B cell (primary cell): ENCODE measurements at places on chromosomes 11 and 22. TPM values are rescaled to one million over a fixed set of nuclear protein-coding genes. Genes with fewer than 3 reads are reported as not detected.

DNA sequence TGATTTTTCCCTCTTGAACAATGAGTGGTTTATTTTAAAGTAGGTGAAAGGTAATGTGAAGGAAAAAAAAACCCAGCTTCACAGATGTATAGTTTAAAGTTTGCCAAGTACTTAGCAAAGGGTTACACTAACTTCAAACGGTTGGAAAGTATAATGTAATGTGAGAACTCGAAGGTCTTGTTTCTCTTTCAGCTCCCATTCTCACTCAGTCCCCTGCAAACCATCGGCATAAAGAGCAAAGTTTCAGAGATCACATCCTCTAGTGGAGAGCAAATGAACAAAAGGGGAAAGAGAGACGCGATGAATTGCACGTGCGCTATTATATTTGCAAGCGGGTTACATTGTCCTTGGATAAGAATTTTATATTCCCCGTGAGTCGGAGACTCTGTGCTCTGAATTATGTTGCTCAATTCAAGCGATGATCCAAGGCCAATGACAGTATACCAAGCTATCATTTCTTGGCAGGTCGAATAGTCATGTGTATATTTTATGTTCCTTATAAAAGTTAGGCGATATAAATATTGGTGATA is 37.6 kb upstream of the BIRC3 start:
- DNase-seq, result no peak

DNA sequence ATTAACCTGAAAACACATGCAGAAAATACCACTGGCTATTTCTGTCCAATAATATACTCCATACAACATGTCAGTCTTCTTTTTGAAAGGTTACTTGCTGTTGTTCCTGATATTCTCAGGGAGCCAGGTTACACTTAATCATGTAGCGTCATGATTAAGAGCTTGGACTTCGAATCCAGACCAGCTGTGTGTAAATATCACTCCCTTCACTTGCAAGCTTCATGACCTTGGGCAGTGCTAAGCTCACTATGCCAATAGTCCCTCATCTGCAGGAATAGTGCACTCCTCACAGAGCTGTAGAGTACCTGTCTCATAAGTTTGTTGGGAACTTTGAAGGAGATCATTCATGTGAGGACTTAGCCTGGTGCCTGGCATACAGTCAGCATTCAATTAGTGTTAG is 1.9 kb downstream of the HTR3B start:
- no peak for DNase-seq

- DNase-seq, result no peak
These were observed 618.7 kb upstream of the CADM1 start for GRCh38 chr11:116122697-116123472.

DNA sequence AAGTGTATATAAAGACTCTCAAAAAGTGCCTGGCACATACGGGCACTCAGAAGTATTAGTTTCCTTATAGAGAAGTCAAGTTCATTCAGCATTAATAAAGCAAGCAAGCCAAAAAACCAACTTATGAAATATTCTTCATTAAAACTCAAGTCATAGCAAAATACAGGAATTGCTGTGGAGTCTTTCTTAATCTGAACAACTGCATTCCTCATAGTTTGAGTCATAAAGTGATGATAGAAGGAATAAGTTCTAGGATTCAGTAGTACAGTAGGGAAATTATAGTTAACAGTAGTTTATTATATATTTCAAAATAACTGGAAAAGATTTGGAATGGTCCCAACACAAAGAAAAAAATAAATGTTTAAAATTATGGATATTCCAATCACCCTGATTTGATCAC is 200.3 kb downstream of the C11orf91 start:
- no peak for DNase-seq

DNA sequence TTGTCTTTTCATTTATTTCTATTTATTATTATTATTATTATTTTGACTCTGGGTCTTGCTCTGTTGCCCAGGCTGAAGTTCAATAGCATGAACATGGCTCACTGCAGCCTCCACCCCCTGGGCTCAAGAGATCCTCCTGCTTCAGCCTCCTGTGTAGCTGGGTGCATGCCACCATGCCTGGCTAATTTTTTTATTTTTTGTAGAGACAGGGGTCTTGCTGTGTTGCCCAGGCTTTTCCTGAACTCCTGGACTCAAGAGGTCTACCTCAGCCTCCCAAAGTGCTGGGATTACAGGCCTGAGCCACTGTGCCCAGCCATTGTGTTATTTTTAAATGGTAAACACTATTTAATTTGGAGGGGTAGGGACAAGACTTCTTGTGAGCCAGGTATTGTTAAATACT is 23.3 kb upstream of the RRM1 start:
- no peak for DNase-seq

- no peak for DNase-seq
These were observed 262.2 kb upstream of the UBASH3B start for GRCh38 chr11:122393209-122393860.

- DNase-seq, result no peak
These were observed 83.9 kb downstream of the ETS1 start for GRCh38 chr11:128503245-128503991.

GRCh38 chr11:128939591-128939990 is 3.1 kb downstream of the TP53AIP1 start:
- no peak for DNase-seq

- no peak for DNase-seq
These were observed 22.0 kb downstream of the TRAF6 start for GRCh38 chr11:36488096-36488495.

DNA sequence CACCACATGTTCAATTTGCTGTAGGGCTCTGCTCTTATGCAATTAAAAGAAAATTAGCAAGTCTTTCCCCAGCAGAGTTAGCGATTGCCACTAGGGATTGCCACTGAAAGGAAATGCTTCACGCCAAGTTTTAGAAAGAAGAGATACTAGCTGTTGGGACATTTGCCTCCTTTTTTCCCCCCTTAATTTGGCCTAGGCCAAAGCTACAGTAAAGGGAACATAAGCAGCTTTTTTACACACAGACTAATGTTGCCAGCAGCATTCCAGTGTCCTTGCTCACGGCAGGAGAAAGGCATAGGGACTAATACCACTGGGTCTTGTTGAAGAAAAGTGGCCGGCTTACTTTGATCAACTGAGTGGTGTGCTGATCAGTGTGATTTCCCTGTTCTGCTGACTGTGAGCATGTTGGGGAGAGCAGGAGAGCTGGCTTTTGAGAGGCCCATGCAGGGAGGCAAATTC is 71.2 kb downstream of the PHF21A start:
- no peak for DNase-seq

GRCh38 chr11:77233011-77233410 is 68.5 kb downstream of the GDPD4 start:
- DNase-seq, result no peak

DNA sequence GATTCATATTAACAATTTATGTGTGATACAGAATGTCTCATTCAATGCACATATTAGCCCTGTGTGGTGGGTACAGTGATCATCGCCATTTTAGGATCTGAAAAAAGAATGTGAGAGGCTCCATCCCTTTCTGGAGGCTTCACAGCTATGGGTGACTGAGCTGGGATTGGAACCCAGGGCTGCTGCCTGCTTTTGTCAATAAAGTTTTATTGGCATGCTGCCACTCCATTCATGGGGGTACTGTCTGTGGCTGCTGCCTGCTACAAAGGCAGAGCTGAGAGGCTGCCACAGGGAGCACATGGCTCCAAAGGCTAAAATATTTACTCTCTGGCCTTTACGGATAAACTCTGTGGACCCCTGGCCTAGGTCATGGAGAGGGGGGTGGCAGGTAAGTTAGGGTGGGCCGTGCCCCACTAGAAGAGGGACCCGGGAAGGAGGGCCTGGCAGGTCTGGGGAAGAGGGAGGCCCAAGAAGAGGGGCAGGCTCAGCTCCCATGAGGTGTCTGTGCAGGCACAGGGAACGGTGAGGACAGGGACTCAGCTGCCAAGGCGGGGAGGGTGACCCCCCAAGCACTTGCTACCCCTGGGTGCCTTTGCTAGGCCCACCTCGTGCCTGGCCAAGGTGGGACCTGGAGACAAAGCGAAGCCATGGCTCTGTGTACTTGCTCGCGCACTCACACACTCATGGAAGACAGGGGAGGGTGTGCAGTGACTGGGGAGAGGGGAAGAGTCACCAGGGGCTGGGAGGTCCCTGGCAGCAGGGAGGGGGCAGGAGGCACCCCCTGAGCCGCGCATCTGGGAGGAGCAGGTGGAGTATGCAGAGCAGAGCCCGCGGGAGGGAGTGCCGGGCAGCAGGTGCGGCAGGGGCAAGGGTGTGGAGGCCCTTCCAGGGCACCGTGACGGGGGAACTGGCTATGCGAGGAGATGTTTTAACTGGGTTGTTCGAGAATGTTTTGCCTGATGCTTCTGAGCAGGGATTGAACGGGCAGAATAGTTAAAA is 335.3 kb downstream of the CTTN start:
- no peak for DNase-seq

GRCh38 chr22:47452184-47452583 is 689.7 kb downstream of the TBC1D22A start:
- DNase-seq, result no peak

DNA sequence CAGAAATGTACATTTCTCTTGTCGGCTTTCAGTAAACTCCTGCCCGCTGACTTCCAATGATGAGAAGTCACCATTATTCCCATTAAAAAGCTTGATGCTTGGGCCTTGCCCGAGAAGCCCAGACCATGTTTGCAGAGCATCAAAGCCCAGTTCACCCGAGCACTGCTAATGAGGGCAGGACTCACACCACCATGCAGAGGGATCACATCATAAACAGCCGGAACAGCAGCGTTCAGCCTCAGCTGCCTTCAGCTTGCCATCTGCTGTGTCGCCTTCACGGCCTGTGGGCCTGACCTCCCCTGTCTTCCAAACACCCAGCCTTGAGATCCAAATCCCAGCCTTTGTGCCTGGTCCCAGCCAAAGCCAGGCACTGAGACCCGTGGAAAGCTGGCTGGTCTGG is 105.4 kb upstream of the CSNK2A3 start:
- DNase-seq, result no peak

GRCh38 chr11:38296211-38296776 is 1698.3 kb upstream of the RAG2 start:
- DNase-seq, result no peak

DNA sequence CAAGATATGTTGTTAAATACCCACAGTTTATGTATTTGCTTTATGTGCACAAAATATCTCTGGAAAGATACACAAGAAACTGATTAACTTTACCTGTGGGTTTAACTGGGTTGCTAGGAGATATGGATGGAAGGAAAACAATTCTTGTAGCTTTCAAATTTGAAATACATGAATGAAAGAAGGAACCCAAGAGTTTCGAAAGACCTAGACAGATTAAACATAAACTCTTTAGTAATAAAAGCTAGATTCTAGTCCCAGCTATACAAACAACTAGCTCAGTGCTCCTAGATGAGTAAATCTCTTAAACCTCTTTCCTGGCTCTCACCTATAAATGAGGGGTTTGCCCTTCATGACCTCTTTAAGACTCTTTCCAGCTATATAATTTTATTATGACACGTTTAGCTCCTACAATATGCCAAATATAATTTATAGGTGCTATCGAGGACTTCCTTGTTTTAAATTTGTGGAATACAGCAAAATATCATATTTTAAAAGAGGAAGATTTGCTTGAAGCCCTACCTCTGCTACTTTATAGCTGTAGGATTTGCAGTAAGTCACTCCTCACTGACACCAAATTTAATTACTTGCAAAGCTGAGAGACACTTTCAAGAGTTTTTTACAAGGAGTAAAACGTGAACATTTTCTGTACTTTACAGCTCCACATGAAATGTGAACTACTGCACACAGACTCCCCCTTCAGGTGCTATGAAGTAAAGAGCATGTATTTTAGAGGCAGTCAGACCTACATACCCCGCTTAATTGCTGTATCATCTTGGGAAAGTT is 50.7 kb downstream of the RRAS2 start:
- peak; percentile 61 for DNase-seq

DNA sequence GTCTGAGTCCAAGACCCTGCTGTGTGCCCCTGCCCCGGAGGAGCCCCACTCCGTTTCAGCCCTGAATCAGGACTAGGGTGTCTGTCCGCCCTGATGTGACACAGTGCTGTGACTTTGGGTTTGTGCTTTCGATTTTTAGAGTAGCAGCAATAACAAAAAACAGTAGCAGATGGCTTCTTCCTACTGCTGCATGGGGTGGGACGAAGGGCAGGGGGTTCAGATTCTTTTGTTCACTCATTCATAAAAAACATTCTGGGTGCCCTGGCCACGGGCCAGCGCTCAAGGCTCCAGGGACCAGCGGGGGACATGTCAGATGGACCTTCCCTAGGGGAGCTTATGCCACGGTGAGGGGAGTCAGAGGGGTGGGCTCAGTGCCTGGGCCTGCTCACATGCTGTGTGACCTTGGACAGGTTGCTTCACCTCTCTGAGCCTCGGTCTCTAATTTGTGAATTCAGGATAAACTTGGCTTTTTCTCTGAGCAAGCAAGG is 24.6 kb upstream of the PRR5 start:
- DNase-seq, result no peak

DNA sequence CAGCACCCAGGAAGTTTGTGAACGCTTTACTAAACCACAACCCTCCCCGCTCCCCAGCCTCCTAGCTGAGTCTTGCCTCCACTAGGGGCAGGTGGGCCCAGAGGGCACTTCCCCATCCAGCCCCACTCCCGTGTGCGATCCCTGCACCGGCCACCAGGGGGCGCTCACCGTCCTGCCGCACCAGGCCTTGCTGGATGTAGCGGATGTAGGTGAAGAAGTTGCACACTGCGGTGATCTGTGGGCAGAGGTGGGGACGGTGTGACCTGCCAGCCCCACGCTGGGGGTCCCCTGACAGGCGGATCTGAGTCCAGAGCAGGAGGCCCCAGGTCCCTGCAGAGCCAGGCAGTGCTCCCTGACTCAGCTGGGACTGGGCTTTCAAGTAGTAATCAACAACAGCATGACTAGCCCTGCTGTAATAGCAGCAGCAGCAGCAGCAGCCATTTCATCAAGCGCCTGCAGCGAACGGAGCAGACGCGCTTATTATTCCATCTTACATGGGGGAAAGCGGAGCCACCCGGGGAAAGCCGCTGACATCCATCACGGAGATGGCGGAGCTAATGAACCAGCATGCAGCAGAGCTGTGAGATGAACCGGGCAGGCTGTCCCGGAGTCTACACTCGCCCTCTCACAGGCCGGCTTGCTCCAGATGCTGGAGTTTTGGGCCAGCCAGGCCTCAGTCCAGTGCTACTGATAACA is 7.9 kb upstream of the FADS3 start:
- DNase-seq, result peak; percentile 96

- no peak for DNase-seq
These were observed 24.0 kb upstream of the SMIM38 start for GRCh38 chr11:69131644-69132300.

DNA sequence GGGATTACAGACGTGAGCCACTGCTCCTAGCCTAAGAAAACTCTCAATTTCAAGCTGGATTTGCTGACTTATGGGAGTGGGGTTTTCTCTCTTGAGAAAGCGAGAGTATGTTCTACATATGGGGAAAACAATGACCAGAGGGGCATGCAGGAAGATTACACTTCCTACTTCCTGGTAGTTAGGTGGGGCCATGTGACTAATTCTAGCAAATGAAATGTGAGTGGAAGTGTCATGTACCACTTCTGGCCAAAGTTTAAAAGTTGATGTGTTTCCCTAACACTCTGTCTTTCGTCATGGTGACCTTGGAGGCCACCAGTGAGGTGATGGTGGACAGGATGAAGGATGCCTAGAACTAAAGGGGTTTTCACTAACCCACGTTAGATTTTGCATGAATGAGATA is 50.5 kb downstream of the PARVG start:
- DNase-seq, result no peak

GRCh38 chr11:66448523-66448922 is 9.9 kb upstream of the MRPL11 start:
- DNase-seq, result no peak

Gene SCARF2
- total RNA-seq, result 0.68 and 0.86 TPM in 2 replicates

Gene YAP1
- not detected in 2 replicates for total RNA-seq

Gene GSTT2B
- total RNA-seq, result not detected in 2 replicates

Gene KCTD14
- 0.24 TPM in 1 of 2 replicates, not detected in the other for total RNA-seq

Gene DSCAML1
- 1.2 and 1.3 TPM in 2 replicates for total RNA-seq

Gene CCDC87
- total RNA-seq, result 0.17 and 0.39 TPM in 2 replicates

Gene ZP1
- not detected in 2 replicates for total RNA-seq

Gene OR6A2
- total RNA-seq, result 0.10 and 0.12 TPM in 2 replicates
